ENCODE measurements at places on chromosomes 16 and 17.

- no peak for DNase-seq
Measured at GRCh38 chr17:63479495-63480184, 2.8 kb downstream of the ACE start.

DNA sequence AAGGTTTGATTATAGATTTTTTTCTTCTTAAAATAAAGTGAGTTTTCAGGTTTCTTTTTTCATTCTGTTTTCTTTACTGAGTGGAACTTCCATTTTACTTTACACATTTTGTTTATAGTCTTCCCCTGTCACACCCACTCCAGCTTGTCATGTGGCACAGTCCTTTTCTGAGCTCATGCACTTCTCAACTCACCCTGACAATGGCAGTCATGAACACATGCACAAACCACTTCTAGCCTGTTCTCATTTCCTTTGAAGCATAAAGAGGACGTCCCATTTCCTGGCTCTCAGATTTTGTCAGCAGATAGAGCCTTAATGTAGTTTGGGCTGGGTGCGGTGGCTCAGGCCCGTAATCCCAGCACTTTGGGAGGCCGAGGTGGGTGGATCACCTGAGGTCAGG, 168.0 kb downstream of the AHSP start:
- peak; percentile 32 for DNase-seq

DNA sequence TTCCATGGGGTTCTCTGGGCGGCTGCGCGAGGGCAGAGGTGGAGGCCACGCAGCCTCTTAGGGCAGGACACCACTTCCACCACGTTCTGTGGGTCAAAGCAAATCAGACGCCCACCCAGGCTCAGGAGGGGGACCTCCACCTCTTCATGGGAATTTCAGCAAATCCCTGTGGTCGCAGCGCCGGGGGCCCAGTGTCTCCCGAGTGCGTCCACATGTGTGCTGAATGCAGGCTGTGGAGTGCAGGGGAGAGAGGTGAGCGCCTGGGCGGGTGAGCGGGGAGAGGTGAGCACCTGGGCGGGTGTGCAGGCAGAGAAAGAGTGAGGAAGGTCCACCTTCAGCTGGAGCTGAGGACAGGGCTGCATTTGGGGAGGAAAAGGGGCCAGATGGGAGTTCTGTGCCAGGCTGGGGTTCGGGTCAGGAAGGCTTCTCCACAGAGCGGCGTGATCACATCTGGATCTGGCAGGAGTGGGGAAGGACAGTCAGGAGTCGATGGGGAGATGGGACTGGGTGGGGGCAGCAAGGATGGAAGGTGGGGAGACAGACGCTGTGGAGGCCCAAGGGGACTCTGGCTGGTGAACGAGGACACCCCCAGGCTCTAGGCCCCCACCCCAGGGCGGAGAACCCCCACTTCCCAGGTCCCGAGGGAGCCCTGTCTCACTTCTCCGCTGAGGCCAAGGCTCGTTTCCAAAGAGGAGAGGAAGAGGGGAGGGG, 36.8 kb upstream of the CBFA2T3 start:
- DNase-seq = no peak

GRCh38 chr17:49908782-49909714, 59.9 kb upstream of the DLX4 start:
- no peak for DNase-seq

DNA sequence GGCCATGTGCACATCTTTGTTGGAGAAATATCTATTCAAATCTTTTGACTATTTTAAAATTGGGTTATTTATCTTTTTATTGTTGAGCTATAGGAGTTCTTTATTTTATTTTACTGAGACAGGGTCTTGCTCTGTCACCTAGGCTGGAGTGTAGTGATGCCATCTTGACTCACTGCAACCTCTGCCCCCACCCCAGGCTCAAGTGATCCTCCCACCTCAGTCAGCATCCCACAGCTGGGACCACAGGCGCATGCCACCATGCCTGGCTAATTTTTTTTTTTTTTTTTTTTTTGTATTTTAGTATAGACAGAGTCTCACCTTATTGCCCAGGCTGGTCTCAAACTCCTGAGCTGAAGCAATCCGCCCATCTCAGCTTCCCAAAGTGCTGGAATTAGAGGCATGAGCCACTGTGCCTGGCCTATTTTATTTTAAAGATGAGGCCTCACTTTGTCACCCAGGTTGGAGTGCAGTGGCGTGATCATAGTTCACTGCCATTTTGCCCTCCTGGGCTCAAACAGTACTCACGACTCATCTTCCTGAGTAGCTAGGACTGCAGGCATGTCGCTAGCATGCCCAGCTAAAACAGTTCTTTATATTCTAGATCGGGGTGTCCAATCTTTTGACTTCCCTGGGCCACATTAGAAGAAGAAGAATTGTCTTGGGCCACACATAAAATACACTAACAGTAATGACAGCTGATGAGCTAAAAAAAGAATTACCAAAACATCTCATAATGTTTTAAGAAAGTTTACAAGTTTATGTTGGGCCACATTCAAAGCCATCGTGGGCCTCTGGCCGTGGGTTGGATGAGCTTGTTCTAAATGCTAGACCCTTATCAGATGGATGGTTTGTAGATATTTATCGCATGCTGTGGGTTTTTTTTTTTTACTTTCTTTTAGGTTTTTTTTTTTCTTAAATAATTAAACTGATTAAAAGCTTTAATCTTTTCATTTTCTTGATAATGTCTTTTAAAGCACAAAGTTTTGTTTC, 13.7 kb downstream of the TENT4B start:
- peak; percentile 81 for DNase-seq

DNA sequence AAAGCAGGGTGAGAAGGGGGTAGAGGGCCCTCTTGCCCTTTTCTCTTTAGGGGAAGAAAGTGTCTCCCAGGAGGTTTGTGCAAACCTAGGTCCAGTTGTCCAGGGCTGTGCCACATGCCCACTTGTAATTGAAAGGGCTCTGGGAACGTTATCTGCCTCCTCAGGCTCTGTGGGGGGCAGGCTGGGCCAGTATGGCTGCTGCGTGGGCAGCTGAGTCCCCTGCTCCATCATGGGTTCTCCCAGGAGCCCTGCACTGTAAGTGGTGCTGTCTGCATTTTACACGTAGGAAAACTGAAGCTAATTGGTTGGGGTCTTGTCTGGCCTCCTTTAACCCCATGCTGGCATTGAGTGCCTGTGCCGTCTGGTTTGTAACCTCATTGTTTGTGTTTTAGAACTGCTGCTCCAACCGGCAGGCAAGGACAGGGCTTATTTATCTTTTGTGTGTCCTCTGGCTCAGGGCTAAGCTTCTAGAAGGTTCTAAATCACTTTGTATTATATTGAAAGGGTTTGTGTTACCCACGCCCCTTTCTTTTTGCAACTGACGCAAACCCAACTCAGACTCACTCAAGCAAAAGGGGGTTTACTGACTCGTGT, 117.7 kb upstream of the CIBAR2 start:
- no peak for DNase-seq

DNA sequence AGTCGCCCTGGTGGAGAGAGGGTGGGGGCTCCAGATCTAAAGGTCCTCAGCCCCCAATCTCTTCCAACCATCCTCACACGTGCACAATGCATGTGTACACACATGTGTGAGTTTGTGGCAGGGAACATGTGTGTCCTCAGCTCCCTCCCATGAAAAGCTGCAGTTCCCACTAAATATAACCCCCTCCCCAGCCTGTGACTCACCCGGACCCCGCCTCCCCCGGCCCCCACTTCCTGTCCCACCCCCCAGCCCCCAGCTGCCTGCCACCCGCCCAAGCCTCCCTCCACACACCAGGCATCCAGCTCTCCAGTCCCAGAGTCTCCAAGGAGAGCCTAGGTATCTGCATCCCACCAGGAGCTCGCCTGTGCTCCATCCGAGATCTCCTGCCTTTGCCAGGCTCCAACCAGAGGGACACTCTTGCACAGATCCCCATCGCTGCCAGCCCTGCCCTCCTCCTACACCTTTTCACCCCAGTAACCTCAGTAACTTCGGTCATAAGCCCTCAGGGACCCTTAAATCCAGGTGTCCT, 3.9 kb downstream of the DLG4 start:
- no peak for DNase-seq

- DNase-seq = no peak
Measured at GRCh38 chr17:81715107-81715871, 3.2 kb downstream of the SLC25A10 start.

DNA sequence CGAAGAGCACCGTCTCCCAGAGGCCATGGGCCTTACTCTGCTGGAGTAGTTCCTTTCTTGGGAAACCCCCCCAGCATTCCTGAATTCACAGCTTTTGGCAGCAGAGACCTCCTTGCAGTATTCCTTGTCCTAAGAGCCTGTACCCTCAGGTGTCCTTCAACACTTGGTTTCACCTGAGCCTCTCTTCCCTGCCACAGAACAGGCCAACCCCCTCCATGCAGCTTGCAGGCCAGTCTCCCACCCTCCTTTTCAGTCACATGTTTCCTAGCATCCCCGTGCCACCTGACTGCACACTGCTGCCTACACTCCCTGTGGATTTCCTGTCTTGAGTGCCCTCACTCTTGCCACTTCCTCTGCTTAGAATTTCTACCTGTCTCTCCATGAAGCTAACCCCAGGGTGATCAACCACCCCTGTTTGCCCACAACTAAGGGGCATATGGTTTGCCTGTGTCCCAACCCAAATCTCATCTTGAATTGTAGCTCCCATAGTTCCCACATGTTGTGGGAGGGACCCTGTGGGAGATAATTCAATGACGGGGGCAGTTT, 65.5 kb downstream of the DYNLRB2 start:
- no peak for DNase-seq

GRCh38 chr17:75454193-75454592, 2.2 kb upstream of the TMEM94 start:
- DNase-seq = no peak

- no peak for DNase-seq
Measured at GRCh38 chr17:77724876-77725615, 233.5 kb upstream of the TNRC6C start.

DNA sequence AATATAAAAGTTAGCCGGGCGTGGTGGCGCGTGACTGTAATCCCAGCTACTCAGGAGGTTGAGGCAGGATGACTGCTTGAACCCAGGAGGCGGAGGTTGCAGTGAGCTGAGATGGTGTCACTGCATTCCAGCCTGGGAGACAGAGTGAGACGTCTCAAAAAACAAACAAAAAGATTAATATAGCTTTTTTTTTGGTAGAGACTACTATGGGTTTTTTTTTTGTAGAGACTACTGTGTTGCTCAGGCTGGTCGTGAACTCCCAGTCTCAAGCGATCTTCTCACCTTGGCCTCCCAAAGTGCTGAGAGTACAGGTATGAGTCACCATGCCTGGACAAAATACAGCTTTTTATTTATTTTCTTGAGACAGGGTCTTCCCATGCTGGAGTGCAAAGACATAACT, 20.2 kb downstream of the ZNRF1 start:
- DNase-seq = no peak

DNA sequence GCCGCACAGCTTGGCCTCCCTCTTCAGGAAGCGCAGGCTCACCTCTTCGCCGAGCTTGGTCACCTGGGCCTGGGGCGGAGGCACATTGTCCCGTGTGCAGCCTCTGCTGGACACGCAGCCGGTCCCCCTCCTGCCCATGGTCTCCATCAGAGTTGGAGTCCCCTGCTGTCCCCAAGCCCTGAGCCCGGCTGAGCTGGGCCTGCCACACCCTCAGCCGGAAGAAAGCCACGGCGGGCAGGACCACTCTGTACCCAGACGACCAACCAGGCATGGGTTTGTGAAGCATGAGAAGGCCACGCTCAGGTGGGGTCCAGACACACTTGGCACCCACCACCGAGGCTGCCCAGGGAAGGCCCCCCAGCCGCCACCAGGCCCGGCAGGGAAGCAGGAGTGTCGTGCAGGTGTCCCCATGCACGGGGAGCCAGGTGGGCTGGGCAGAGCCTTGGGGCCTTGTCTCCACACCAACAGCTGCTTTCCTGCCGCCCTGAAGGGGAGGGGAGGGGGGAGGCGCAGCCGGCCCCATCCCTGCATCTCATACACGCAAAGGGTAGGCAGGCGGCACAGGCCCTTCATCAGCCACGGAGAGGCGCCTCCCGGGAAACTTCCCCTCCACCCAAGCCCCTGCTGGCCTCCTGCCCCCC, 5.2 kb downstream of the CCDC154 start:
- no peak for DNase-seq

Data from T-helper 2 cell (primary cell).